ENCODE measurements at places on chromosomes 16 and 17.

GRCh38 chr17:73949903-73950592 lies 253.4 kb upstream of the RPL38 start:
- no peak for DNase-seq

GRCh38 chr16:79307214-79307613 lies 293.3 kb downstream of the MAF start:
- DNase-seq = no peak

GRCh38 chr17:17506181-17506741 lies 10.1 kb upstream of the RASD1 start:
- DNase-seq = no peak

DNA sequence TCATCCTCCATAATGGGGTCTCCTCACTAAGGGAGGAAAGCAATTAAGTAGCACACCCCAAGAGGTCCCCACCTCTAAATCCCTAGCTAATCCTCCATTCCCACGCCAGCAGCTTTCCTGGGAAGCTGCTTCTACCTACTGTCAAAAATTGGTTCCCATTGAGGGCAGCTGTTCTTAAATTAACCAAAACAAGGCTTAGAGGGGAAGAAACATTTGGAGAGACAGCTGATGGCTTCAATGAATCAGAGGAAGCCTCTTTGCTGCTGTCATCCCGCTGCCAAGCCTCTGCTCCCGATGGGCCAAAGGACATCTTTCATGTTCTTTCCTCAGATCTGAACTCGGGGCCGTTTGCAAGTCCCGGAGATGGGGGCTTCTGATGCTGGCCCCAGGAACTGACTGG lies 26.6 kb downstream of the AIPL1 start:
- DNase-seq = no peak

GRCh38 chr17:1275962-1276736 lies 3.3 kb upstream of the TRARG1 start:
- DNase-seq = no peak

- no peak for DNase-seq
These were observed 73.3 kb downstream of the RPH3AL start for GRCh38 chr17:279331-279730.

DNA sequence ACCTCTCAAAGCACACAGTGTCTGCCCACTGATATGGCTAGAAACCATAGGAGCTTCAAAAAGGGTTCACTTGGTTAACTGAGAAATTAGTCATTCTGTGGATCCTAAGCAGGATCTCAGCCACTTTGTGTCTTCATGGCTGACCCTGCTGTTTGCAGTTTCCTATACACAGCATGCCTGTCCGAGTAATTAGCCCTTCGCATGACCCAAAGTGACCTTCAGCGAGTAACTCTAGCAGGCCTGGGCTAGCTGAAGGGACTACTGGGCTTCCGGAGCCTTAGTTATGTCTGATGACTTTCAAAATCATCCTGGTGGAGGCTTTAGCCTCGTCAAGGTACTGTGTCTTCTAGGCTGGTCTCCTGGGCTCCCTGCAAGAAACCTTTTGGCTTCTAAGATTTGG lies 28.9 kb upstream of the FBXW10B start:
- no peak for DNase-seq

DNA sequence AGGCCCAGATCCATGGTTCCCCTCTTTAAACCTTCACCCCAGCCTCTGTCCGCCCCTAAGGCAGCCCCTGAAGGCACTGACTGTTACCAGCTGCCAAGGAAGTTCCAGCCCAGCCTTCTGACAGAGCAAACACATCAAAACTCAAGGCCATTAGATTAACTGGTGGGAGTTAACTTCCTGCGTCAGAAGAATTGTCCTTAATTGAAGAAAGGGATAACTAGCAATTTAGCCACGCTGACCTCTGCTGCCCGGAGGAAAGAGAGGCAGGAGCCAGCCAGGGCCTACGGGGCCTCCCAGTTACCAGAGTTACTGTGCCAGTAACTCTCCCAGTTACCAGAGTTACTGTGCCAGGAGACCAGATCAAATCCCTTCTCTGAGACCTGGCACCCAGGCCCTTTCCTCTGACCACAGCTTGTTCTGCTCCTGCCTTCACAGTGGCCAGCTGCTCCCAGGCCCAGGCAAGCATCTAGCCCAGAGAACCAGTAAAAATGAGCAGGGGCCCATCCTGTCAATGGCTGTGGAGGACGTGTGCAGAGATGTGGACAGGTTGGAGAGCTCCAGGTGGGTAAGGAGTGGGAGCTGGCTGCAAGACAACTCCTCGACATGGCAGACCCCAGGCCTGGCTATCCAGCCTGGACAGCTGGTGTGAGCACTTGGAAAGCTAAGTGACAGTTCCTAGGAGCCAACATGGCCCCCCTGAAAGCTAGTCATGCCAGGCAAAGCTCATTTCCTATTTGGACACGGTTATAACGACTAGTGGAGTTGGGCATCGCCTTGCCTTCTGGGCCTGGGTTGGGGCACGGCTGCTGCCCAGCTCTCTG lies 2.8 kb upstream of the PITPNM3 start:
- no peak for DNase-seq

GRCh38 chr16:27149986-27150385 lies 53.3 kb upstream of the KDM8 start:
- no peak for DNase-seq

DNA sequence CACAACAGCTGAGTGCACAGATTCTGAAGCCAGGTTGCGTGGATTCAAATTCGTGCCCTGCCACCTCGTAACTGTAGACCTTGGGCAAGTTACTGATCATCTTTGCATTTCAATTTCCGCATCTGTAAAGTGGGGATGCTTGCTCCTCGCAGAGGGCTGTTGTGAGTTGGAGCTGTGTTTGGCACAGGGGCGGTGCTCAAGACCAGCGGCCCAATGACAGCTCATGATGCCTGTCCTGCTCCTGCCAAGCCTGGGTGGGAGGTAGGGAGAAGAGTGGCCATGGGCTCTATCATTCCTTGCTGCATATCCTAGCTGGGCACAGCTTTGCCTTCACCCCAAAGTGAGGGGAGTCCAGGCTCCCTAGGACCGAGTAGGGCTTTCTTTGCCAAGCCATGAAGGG lies 12.6 kb downstream of the NXPH3 start:
- no peak for DNase-seq

- peak; percentile 72 for DNase-seq
These were observed 217.8 kb upstream of the GSE1 start for GRCh38 chr16:85395207-85395912.

DNA sequence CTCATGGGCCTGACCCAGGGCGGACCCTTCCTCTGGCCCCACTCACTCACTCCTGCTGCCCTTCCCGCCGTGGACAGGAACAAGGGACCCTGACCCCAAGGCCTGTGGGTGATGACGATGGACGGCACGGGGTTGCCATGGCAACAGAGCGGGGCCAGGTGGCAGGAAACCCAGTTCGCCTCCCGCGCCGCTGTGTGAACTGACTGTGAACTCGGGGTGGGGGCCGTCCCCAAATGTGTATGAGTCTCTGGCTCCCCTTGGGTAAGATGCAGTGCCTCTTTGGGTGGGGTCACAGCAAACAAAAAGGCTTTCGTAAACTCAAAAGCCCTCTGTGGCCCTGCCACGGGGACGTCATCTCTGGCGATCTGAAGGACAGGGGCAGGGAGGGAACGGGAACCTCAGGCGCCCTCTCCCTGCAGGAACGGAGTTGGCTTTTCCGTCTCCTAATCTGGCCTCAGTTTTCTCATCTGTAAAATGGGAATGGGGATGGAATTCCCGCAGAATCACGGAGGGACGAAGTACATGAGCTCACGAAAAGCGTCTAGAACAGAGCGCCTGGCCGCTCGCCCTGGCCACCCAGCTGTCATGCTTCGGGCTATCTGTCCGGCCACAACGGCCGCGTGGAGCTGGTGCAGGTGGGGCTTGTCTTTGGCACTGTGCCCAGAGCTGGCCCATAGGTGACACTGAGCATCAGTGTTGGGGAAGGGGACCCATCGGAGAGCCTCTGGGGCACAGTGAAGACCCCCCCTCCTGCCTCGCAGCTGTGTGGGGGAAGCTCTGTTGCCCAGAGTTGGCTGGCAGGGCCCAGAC lies 44.9 kb upstream of the PABPN1L start:
- no peak for DNase-seq

Data from smooth muscle cell of the brain vasculature (primary cell).